ENCODE measurements at places on chromosomes 13 and 19. TPM values are rescaled to one million over a fixed set of nuclear protein-coding genes. Genes with fewer than 3 reads are reported as not detected.

The KLF5 gene
- total RNA-seq: 1.8 TPM

The CASP14 gene
- not detected for total RNA-seq

The PLEKHA4 gene
- total RNA-seq: 7.1 TPM

The CD37 gene
- total RNA-seq: not detected

The CERS1 gene
- total RNA-seq: 5.6 TPM

The RUBCNL gene
- 0.20 TPM for total RNA-seq

The NLRP5 gene
- total RNA-seq: not detected

The NLRP7 gene
- not detected for total RNA-seq

The GSX1 gene
- total RNA-seq: not detected

Data from lung microvascular endothelial cell (primary cell).